Calu3 (cell line): ENCODE measurements at places on chromosomes 16 and 17. TPM values are rescaled to one million over a fixed set of nuclear protein-coding genes. Genes with fewer than 3 reads are reported as not detected.

The PYCARD gene
- 24.3 and 30.9 TPM in 2 replicates for total RNA-seq

The NPTX1 gene
- 0.20 and 0.21 TPM in 2 replicates for total RNA-seq

The ST6GALNAC2 gene
- total RNA-seq, result 10.5 and 11.6 TPM in 2 replicates

The RAMP2 gene
- total RNA-seq, result not detected in 2 replicates

- H3K27ac ChIP-seq, result no peak overlapping the region
- peaks cover 4% of the 10 kb centered on the region for H3K4me1 ChIP-seq
- no peaks in the 10 kb centered on the region for H3K36me3 ChIP-seq
- H3K27me3 ChIP-seq, result no peaks in the 10 kb centered on the region
- no peak for DNase-seq
- no peak overlapping the region for H3K4me3 ChIP-seq
These were observed 71.9 kb upstream of the AXIN2 start for GRCh38 chr17:65633146-65633881.

- H3K27ac ChIP-seq, result no peak overlapping the region
- no peaks in the 10 kb centered on the region for H3K36me3 ChIP-seq
- H3K4me1 ChIP-seq, result no peaks in the 10 kb centered on the region
- no peak for DNase-seq
- H3K4me3 ChIP-seq, result no peak overlapping the region
These were observed 50.1 kb downstream of the RNF112 start for GRCh38 chr17:19461116-19461515.

DNA sequence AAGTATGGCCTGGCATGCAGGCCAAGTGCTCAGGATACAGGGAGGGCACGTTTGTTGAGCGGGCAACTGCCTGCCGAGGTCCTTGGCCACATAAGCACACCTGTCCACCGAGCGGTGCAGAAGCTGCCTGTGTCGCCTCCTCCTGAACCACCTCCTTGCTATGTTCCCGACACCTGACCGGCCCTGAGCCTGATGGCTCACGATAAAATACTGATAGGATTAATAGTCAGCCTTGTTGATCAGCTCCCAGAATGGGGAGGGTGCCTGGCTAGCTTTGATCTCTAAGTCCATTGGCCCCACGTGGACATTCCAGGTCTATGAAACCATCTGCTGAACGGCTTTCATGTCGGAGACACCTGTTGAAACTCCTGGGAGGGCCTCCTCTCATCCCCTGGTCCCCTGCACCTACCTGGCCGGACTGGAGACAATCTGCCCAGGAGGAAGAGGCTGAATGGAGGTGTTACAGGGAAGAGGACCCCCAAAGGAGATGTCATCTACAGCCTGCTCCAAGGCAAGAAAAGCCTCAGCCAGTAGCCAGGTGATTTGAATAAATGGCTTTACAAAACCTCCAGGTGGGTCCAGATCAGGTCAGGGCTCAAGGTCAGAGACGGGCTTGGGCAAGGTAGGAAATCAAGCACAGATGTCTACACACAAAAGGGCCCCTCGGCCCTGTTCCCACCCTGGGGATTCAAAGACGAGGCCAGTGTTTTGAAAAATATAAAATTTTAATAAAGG is 33.4 kb downstream of the AXIN2 start:
- H3K4me3 ChIP-seq, result no peak overlapping the region
- H3K4me1 ChIP-seq, result no peaks in the 10 kb centered on the region
- no peaks in the 10 kb centered on the region for H3K36me3 ChIP-seq
- H3K27ac ChIP-seq, result no peak overlapping the region
- DNase-seq, result no peak
- H3K27me3 ChIP-seq, result no peaks in the 10 kb centered on the region

- no peak overlapping the region for H3K27ac ChIP-seq
- H3K4me3 ChIP-seq, result no peak overlapping the region
- H3K36me3 ChIP-seq, result no peaks in the 10 kb centered on the region
- DNase-seq, result no peak
These were observed 149.7 kb downstream of the HAPSTR1 start for GRCh38 chr16:9241177-9241576.

- peaks cover 53% of the 10 kb centered on the region for H3K36me3 ChIP-seq
- no peak overlapping the region for H3K4me3 ChIP-seq
- peak overlapping the region; percentile 97 for H3K27ac ChIP-seq
These were observed 9.6 kb upstream of the ZFHX3 start for GRCh38 chr16:73057291-73058210.

GRCh38 chr17:10616502-10617119 is 40.5 kb downstream of the MYH3 start:
- H3K4me3 ChIP-seq, result no peak overlapping the region
- no peak overlapping the region for H3K27ac ChIP-seq
- peaks cover 17% of the 10 kb centered on the region for H3K27me3 ChIP-seq

The FA2H gene
- total RNA-seq, result 74.2 and 122 TPM in 2 replicates

- H3K4me3 ChIP-seq, result no peak overlapping the region
- H3K36me3 ChIP-seq, result no peaks in the 10 kb centered on the region
- DNase-seq, result no peak
- peaks cover 80% of the 10 kb centered on the region for H3K27me3 ChIP-seq
- no peak overlapping the region for H3K27ac ChIP-seq
These were observed 10.5 kb downstream of the TSPOAP1 start for GRCh38 chr17:58318065-58318481.

The FZD2 gene
- 28.5 and 35.8 TPM in 2 replicates for total RNA-seq

DNA sequence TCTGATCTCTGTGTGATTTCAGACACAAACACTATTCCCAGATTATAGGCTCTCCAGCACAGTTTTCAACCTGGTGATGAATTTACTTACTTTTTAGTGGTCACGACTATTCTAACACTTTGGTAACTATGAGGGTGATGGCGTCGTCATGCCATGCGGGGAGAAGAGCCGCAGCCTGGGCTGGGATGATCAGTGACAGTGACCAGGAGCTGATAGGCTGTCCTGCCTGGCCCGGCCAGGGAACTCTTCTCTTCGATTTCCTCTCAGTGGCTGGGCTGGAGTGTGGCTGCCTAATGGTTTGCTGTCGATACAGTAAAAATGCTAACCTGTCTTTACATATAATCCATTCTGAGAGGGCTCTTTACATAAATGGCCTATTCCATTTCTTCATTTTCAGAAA is 113.1 kb downstream of the IRX3 start:
- H3K36me3 ChIP-seq, result no peaks in the 10 kb centered on the region
- no peak overlapping the region for H3K4me3 ChIP-seq
- peaks cover 25% of the 10 kb centered on the region for H3K27me3 ChIP-seq
- no peak overlapping the region for H3K27ac ChIP-seq
- DNase-seq, result no peak

The KRT15 gene
- 83.0 and 86.8 TPM in 2 replicates for total RNA-seq

DNA sequence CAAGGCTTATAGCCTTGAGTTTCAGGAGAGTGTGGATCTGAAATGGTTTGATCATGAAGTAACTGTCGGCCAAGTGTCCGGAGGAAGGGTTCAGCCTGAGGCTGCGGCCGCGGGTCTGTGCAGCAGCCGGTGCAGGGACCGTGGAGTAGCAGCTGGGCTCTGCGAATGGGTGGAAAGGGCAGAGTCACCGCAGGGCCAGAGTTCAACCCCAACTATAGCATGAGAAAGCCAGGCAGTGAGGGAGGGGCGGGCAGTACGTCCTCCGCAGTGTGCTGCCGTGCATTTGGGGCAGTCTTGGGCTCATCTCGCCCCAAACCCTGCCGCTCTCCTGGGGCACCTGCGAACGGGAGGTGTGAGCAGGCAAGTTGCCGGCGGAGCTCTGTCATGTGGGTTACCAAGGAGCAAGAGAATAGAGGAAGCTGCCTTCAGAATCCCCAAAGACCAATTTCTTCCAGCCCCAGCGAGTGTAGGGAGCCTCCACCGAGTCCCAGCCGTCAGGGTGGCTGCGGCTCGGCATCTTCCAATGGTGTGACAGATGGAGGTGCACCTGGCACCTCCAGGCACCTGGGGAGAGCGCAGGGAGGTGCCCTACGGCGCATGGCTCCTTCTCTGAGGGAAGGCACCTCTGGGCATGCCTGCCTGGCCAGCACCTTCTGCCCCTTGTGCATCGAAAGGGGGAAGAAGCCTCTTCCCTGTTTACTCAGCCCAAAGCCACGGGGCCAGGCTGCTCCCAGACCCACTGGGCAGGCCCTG is 87.3 kb downstream of the RPA1 start:
- peaks cover 53% of the 10 kb centered on the region for H3K27me3 ChIP-seq
- H3K36me3 ChIP-seq, result no peaks in the 10 kb centered on the region
- H3K4me3 ChIP-seq, result no peak overlapping the region

The ENPP7 gene
- total RNA-seq, result not detected in 2 replicates

DNA sequence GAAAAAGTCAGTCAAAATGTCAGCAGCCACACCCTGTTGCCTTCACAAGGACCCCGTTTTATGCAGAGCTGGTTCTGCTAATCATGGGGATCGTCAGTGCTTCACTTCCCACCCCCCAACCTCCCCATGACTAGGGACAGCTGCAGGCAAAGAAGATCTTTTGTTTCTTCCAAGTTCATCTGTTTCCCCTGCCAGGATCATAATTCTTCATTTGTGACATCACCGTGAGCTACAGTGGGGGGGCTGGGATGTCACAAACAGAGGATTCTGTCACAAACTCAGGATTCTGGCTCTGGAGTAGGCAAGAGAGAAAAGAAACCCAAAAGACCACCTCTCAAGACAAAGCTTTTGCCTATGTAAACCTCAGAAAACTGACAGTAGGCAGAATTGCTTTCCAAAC is 24.7 kb downstream of the DNAJC7 start:
- H3K27ac ChIP-seq, result no peak overlapping the region
- no peak for DNase-seq
- H3K36me3 ChIP-seq, result peaks cover 95% of the 10 kb centered on the region
- no peaks in the 10 kb centered on the region for H3K27me3 ChIP-seq
- H3K4me1 ChIP-seq, result peaks cover 17% of the 10 kb centered on the region
- no peak overlapping the region for H3K4me3 ChIP-seq

The RNF167 gene
- total RNA-seq, result 65.2 and 77.0 TPM in 2 replicates

The CSH1 gene
- not detected in 2 replicates for total RNA-seq

- H3K4me3 ChIP-seq, result no peak overlapping the region
- peaks cover under 1% of the 10 kb centered on the region for H3K4me1 ChIP-seq
- H3K27ac ChIP-seq, result no peak overlapping the region
- no peaks in the 10 kb centered on the region for H3K36me3 ChIP-seq
These were observed 22.8 kb downstream of the KSR1 start for GRCh38 chr17:27478901-27479538.

- peaks cover 9% of the 10 kb centered on the region for H3K4me1 ChIP-seq
- DNase-seq, result no peak
- H3K4me3 ChIP-seq, result peak within 1 kb of the TSS; percentile 20
These were observed at the start of gene IL21R for GRCh38 chr16:27401768-27402568. TSS of gene IL21R (plus strand) at chr16:27402174. CDS start at chr16:27430072, 27,898 bp downstream.

DNA sequence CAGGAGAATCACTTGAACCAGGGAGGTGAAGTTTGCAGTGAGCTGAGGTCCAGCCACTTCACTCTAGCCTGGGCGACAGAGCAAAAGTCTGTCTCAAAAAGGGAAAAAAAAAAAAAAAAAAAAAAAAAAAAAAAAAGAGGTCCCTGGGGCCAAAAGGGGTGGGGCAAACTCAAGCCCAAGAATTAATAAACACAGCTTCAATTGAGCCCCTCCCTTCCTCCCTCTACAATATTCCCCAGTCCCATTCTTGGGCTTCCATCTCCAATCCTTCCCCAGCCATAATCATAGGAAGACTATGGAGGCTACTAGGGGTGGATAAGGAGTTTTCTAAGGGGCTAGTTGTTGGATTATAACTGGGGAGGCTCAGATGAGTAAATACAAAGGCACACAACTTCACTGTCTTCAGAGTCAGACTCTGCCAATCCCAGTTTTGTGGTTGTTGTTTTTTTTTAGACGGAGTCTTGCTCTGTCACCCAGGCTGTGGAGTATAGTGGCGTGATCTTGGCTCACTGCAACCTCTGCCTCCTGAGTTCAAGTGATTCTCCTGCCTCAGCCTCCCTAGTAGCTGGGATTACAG is 9.5 kb downstream of the CAVIN1 start:
- H3K36me3 ChIP-seq, result no peaks in the 10 kb centered on the region
- H3K27ac ChIP-seq, result no peak overlapping the region
- H3K4me3 ChIP-seq, result no peak overlapping the region
- H3K4me1 ChIP-seq, result peaks cover 14% of the 10 kb centered on the region

- no peak overlapping the region for H3K27ac ChIP-seq
- DNase-seq, result no peak
- H3K4me1 ChIP-seq, result no peaks in the 10 kb centered on the region
- no peaks in the 10 kb centered on the region for H3K36me3 ChIP-seq
- peaks cover 51% of the 10 kb centered on the region for H3K27me3 ChIP-seq
- no peak overlapping the region for H3K4me3 ChIP-seq
These were observed 51.7 kb downstream of the PLXDC1 start for GRCh38 chr17:39099663-39100286.

DNA sequence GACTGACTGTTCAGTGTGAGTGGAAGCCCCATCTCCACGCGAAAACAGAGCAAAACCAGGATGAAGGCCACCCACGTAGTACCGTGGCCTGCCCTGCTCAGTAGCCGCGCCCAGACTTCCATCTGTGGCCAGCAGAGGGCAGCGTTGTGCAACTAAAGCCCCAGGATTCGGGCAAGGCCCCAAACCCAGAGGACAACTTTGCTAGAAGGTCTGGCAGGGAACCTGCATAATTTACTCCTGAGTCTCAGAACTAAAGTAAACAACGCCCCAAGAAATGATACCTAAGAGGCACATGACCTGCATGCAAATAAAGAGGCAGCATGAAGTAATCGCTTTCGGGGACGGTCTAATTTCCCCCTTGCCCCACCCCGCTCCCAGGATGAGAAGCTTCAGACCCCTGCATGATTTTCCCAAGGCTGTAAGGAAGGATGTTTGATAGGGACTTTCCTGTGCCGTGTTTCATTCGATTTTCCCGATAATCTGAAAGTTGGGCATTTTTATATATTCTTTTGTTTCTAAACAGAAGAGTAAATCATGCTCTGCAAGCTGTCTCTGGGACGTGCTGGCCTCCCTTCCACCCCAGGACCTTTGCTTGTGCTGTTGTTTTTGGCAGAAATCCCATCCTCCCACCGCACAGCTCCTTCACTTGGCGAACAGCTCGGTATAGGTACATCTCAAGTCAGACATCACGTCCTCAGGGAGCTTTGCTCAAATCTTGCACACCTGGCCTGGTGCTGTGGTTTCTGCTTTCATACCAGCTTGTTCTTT is 18.6 kb downstream of the HSBP1 start:
- peak overlapping the region; percentile 42 for H3K4me3 ChIP-seq
- H3K27ac ChIP-seq, result no peak overlapping the region

DNA sequence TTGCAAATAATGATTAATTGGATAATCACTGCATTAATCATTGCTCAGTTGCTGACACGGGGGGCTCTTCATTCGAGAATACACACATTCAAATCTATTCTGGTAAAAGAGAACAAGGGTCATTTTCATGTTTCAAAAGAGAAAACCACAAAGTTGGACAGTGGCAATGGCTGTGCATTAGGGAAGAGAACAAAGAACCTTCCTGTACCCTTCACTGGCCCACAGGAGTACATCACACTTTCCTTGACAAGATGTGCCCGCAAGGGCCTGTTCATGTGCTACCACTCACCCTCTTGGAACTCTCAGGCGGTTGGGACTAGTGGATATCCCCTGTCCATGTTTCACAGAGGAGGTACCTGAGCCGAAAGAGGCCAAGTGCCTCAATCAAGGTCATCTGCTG is 223.2 kb downstream of the ZFHX3 start:
- no peaks in the 10 kb centered on the region for H3K36me3 ChIP-seq
- DNase-seq, result no peak
- no peaks in the 10 kb centered on the region for H3K4me1 ChIP-seq
- no peak overlapping the region for H3K4me3 ChIP-seq
- H3K27ac ChIP-seq, result no peak overlapping the region

DNA sequence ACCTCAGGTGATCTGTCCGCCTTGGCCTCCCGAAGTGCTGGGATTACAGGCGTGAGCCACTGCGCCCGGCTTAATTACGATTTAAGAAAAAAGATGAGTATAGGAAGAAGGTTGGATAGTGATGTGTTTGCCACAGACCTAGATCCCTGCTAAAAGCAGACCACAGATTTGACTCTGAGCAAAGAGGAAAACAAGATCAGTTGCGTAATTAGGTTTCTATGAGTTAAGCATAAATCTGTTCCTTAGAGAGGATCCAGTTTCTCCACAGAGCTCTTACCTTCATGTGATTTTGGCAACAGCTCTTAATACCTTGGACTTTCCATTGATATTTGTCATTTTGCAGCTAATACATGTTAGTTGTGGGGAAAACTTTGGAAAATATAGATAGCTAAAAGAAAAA is 31.1 kb downstream of the CDH1 start:
- peaks cover 46% of the 10 kb centered on the region for H3K36me3 ChIP-seq
- no peak for DNase-seq
- H3K27ac ChIP-seq, result no peak overlapping the region
- H3K4me3 ChIP-seq, result no peak overlapping the region
